H1 (cell line): ENCODE measurements at places on chromosomes 2 and 18. TPM values are rescaled to one million over a fixed set of nuclear protein-coding genes. Genes with fewer than 3 reads are reported as not detected.

SMPD4 gene
- total RNA-seq, result 96.3 and 102 TPM in 2 replicates

ANKRD30B gene
- total RNA-seq, result 0.11 TPM in 1 of 2 replicates, not detected in the other

GALR1 gene
- total RNA-seq, result 0.98 and 1.6 TPM in 2 replicates

OSR1 gene
- 0.22 TPM in 1 of 2 replicates, not detected in the other for total RNA-seq

LRATD1 gene
- 2.3 and 2.4 TPM in 2 replicates for total RNA-seq

ANKRD62 gene
- not detected in 2 replicates for total RNA-seq

SP110 gene
- total RNA-seq, result 7.1 and 8.2 TPM in 2 replicates

CPLX4 gene
- not detected in 2 replicates for total RNA-seq

ZNF2 gene
- total RNA-seq, result 2.9 and 3.0 TPM in 2 replicates

SCN7A gene
- 0.11 and 0.19 TPM in 2 replicates for total RNA-seq

PJVK gene
- total RNA-seq, result 2.3 and 2.4 TPM in 2 replicates

MAP3K19 gene
- total RNA-seq, result not detected in 2 replicates

OR6B3 gene
- not detected in 2 replicates for total RNA-seq

SLC4A5 gene
- total RNA-seq, result 0.52 and 0.86 TPM in 2 replicates

SERPINB4 gene
- 0.32 and 0.96 TPM in 2 replicates for total RNA-seq

GPR39 gene
- 0.63 and 0.65 TPM in 2 replicates for total RNA-seq

AMER3 gene
- 0.19 and 0.55 TPM in 2 replicates for total RNA-seq

C2orf80 gene
- 1.1 and 1.3 TPM in 2 replicates for total RNA-seq

TP53I3 gene
- total RNA-seq, result 29.4 and 30.1 TPM in 2 replicates

ADD2 gene
- 166 and 170 TPM in 2 replicates for total RNA-seq

TBR1 gene
- not detected in 2 replicates for total RNA-seq

METTL5 gene
- total RNA-seq, result 74.1 and 79.7 TPM in 2 replicates

DLGAP1 gene
- total RNA-seq, result 15.1 and 16.9 TPM in 2 replicates

RNF125 gene
- 14.3 and 15.2 TPM in 2 replicates for total RNA-seq

TEX44 gene
- total RNA-seq, result not detected in 2 replicates

IGFBP2 gene
- 322 and 326 TPM in 2 replicates for total RNA-seq

BBS5 gene
- total RNA-seq, result 0.20 and 0.31 TPM in 2 replicates

NEURL3 gene
- not detected in 2 replicates for total RNA-seq

VWA3B gene
- not detected in 2 replicates for total RNA-seq

TTC39C gene
- 78.6 and 79.1 TPM in 2 replicates for total RNA-seq

PSMA8 gene
- not detected in 2 replicates for total RNA-seq

TXNDC2 gene
- 0.09 TPM in 1 of 2 replicates, not detected in the other for total RNA-seq

ADAM23 gene
- total RNA-seq, result 20.8 and 21.3 TPM in 2 replicates

PLEK gene
- not detected in 2 replicates for total RNA-seq

BOLL gene
- not detected in 2 replicates for total RNA-seq

PER2 gene
- total RNA-seq, result 5.5 TPM in 2 replicates

CROCC2 gene
- total RNA-seq, result not detected in 2 replicates

SPHKAP gene
- total RNA-seq, result not detected in 2 replicates

BMP10 gene
- not detected in 2 replicates for total RNA-seq

UGT1A4 gene
- not detected in 2 replicates for total RNA-seq

GKN1 gene
- total RNA-seq, result not detected in 2 replicates

TUBB8B gene
- 0.36 and 0.60 TPM in 2 replicates for total RNA-seq

TMEFF2 gene
- total RNA-seq, result 1.5 and 3.7 TPM in 2 replicates

CRYGC gene
- total RNA-seq, result not detected in 2 replicates

CFAP65 gene
- 0.13 and 0.19 TPM in 2 replicates for total RNA-seq

ALPI gene
- not detected in 2 replicates for total RNA-seq

STARD6 gene
- total RNA-seq, result not detected in 2 replicates

CDH19 gene
- total RNA-seq, result not detected in 2 replicates

TFPI gene
- total RNA-seq, result 6.8 and 7.1 TPM in 2 replicates

LYG1 gene
- total RNA-seq, result 0.86 TPM in 1 of 2 replicates, not detected in the other

LOXHD1 gene
- not detected in 2 replicates for total RNA-seq

AGXT gene
- total RNA-seq, result not detected in 2 replicates

C18orf54 gene
- 28.8 and 30.9 TPM in 2 replicates for total RNA-seq

CGREF1 gene
- total RNA-seq, result 3.4 and 3.5 TPM in 2 replicates

POTEC gene
- 0.07 and 0.19 TPM in 2 replicates for total RNA-seq

HOXD10 gene
- not detected in 2 replicates for total RNA-seq

UGT1A8 gene
- not detected in 2 replicates for total RNA-seq

XIRP2 gene
- total RNA-seq, result 0.11 and 0.15 TPM in 2 replicates

SKA1 gene
- total RNA-seq, result 18.9 and 22.9 TPM in 2 replicates

RNF144A gene
- 15.0 and 15.1 TPM in 2 replicates for total RNA-seq
